AML-193 (cell line): ENCODE measurements at places on chromosomes 1 and 21.

DNA sequence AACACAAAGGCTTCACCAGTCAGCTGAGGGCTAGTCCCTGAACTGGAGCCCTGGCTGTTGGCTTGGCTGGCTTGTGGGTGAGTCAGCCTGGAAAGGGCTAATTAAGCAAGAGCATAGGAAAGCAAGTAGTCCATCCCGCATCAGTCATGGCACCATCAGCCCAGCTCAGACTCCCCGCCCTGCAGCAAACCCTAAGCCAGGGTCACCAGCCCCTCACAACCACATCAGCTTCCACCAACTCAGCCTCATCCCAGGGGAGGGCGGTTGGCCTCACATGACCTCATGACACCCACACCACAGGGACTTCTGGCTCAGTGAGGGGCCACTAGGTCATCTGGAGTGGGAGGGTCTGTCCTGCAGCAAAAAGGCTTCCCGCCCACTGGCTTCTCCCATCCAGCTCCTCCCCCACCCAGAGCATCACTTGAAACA lies 7.0 kb upstream of the SPATC1L start:
- no peak for DNase-seq

DNA sequence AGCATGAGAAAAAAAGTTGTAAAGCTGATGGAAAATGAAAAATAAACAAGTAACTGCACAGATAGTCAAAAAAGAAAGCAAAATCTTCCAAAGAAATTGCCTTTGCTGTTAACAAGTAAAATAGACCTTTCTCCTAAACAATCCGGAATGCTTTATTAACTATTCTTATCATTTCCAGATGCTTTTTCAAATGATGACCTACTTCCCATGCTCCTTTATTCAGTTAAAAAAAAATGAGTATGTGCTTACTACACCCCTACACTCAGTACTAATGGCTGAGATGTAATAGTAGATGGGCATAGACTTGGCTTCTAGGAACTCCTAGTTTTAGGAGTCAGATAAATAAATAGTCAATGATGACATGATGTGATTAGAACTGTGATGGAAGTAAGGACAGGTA lies 108.5 kb downstream of the NIBAN1 start:
- DNase-seq: no peak

DNA sequence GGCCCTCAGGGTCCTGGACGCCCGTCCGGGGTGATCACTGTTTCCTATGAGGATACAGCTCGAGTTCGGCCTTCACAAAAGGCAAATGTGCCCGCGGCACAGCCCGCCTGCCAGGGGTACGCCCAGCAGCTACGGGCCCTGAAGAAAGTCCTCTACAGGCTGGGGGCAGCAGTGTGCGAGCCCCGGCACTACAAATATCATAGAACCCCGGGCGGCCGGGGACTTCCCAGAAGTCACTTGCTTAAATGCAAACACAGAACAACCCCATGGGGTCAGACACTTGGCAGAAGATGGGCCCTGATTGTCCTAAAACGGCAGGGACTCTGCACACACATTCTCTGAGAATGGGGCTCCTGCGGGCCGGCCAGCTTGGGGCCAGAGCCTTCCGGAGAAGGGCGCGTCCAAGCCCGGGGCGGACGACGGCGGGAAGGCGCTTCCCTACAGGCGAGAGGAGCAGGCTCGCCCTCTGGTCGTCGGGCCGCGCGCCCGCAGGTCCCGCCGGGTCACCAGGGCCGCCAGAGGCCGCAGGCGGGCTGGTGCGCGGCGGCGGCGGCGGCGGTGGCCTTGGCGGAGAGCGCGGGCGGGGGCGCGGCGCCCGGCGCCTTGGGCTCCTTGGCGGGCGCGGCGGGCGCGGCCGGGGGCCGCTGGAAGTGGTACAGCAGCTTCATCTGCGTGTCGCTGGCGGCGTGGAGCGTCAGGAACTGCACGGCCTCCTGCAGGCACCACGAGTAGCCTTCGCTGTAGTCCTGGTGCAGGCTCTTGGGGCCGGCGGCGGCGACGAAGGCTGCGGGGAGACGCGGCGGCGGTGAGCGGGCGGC lies 888 bp downstream of the HES5 start:
- DNase-seq: no peak

- no peak for DNase-seq
Observed at GRCh38 chr1:4175566-4176405, 275.7 kb upstream of the C1orf174 start.

DNA sequence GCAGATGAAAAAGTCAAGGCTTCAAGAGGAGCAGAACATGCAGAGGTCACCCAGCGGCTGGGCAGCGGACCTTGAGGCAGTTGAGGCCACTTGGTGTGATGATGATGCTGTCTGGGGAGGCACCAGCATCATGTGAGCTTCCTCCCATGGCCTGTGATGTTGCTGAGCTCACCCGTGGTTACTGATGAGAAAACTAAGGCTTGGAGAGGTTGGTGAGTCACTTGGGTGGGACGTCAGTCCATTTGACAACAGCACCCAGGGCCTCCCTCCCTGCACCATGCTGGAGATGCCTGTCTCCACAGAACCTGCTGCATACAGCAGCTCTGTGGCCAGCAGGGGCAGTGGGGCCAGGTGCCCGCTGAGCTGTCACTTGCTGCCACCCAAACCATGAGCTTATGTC lies 146.8 kb downstream of the NPHP4 start:
- DNase-seq: no peak

GRCh38 chr1:145846201-145846612 lies 777 bp downstream of the NUDT17 start:
- peak; percentile 27 for DNase-seq

- DNase-seq: peak; percentile 3
Observed at GRCh38 chr1:173532237-173532636, 55.1 kb downstream of the PRDX6 start.

GRCh38 chr21:40152476-40152875 lies 285.2 kb downstream of the PCP4 start:
- DNase-seq: no peak

GRCh38 chr1:223732993-223733798 lies 20.9 kb downstream of the CAPN2 start:
- DNase-seq: no peak

- DNase-seq: no peak
Observed at GRCh38 chr1:9985001-9985400, 12.0 kb upstream of the RBP7 start.

GRCh38 chr1:159979257-159979656 lies 25.2 kb upstream of the SLAMF9 start:
- DNase-seq: no peak

DNA sequence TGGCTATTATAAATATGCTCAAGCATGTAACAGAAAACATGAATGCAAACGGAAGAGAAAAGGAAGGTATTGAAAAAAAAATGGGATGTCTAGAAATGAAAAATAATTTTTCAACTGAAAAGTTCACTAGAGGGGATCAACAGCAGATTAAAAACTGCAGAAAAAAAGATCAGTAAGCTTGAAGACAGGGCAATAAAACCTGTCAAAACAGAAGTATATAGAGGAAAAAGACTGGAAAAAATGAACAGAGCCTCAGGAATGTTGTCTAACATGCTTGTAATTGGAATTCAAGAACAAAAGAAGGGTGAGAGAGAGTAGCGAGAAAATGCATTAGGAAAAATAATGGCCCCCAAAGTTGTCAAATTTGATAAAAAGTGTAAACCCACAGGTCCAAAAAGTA lies 29.6 kb downstream of the CRYAA start:
- DNase-seq: no peak

GRCh38 chr1:38834221-38834782 lies 25.3 kb downstream of the RRAGC start:
- peak; percentile 85 for DNase-seq

DNA sequence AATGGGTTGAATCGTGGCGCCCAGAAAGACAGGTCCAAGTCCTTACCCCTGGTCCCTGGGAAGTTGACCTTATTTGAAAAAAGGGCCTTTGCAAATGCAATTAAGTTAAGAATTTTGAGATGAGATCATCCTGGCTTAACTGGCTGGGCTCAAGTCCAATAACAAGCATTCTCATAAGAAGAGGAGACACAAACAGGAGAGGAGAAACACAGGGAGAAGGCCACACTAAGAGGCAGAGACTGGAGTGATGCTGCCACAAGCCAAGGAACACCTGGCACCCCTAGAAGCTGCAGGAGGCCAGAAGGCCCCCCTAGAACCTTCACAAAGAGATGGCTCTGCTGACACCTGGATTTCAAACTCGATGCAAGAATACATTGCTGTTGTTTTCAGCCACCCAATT lies 44.6 kb downstream of the PDPN start:
- DNase-seq: no peak

GRCh38 chr1:208004851-208005250 lies 93.9 kb upstream of the CD34 start:
- DNase-seq: no peak

DNA sequence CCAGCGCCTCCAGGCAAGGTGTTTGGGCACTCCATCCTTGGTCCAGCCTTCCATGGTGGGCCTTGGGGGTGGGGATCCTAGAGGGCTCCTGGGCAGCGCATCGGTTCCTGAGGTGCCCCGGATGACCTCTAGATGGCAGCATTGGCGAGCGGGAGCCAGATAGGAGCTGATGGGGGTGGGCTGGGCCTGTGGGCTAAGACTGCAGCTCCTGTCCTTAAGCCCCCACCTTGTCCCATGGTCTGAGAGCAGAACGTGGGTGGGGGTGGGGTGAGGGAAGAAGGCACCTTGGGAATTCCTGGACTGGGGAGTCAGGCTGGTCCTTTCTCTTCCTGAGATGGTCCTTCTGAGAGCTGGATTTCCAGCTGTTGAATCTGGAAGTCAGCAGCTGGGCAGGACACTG lies 93.4 kb upstream of the CSF3R start:
- peak; percentile 19 for DNase-seq

DNA sequence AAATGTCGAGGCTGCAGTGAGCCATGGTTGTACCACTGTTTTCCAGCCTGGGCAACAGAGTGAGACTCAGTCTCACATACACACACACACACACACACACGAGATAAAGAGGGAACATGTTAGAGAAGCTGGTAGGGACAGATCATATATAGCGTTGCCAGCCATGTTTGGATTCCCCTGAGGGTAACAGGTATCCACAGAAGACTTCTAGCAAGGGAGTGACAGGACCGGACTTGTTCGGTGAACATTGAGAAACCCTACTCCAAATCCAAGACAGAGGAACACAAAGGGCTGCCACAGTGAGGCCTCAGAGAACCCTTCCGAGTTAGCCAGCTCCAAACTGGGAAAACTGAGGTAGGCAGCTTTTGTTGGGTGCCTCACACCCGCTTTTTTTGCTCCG lies 3.7 kb upstream of the SARS1 start:
- DNase-seq: no peak

GRCh38 chr1:203778789-203779188 lies 13.8 kb downstream of the LAX1 start:
- no peak for DNase-seq

GRCh38 chr1:9626201-9626608 lies 25.3 kb upstream of the PIK3CD start:
- no peak for DNase-seq

- no peak for DNase-seq
Observed at GRCh38 chr1:92502247-92502646, 15.5 kb upstream of the GFI1 start.

DNA sequence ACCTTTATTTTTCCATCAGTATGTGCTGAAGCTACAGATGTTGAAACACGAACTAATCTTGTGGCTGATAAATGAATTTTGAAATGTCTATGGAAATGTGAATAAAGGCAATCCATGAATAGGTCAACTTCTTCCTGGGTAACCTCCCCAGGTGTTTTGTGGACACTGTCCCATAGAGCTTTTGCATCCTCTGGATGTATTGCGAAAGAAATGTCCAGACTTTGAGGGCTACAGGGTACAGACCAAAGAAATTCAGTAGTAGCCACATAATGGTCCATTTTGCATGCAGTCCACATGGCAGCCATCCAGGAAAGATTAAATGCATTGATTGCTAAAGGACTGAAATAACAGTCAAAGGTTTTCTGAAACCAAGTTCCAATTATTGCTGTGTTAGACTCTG lies 21.5 kb upstream of the DARS2 start:
- DNase-seq: no peak

DNA sequence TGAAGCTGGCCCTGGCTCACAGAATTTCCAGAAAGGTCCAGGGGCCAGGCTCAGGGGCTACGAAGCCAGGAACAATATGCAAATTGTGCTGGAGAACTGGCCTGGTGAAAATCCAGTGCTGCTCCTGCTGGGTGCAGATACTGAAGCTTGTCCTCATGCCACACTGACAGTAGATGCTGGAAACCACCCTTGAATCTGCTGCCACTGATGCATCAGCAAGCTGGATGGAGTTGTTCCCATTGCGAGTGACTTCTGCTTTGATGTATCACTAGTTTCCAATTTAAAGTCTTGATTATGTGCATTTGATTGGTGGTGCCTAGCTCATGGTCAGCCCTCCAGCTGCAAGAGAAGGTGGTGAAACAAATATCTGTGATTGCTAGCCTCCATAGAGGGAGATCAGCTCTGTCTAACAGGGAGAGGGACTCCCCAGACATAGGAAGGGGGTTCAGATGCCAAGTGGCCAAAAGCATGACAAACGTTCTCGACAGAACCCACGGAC lies 11.0 kb upstream of the KIAA0040 start:
- DNase-seq: no peak

DNA sequence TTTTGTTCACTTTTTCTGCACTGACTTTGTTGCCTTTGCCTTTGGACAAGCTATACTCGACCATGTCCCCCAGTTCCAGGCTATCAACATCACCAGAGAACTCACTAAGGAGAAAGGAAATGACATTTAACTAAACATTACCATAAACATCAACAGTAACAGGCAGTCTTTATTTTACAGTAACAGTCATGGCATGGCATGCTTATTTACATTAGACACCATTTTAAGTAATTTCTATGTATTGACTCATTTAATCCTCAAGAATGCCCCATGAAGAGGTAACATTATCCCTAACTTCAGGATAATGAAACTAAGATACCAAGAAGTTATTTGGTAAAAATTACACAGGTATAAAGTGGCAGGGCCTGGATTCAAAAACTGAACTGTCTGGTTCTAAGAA lies 8.7 kb upstream of the NRAS start:
- no peak for DNase-seq

DNA sequence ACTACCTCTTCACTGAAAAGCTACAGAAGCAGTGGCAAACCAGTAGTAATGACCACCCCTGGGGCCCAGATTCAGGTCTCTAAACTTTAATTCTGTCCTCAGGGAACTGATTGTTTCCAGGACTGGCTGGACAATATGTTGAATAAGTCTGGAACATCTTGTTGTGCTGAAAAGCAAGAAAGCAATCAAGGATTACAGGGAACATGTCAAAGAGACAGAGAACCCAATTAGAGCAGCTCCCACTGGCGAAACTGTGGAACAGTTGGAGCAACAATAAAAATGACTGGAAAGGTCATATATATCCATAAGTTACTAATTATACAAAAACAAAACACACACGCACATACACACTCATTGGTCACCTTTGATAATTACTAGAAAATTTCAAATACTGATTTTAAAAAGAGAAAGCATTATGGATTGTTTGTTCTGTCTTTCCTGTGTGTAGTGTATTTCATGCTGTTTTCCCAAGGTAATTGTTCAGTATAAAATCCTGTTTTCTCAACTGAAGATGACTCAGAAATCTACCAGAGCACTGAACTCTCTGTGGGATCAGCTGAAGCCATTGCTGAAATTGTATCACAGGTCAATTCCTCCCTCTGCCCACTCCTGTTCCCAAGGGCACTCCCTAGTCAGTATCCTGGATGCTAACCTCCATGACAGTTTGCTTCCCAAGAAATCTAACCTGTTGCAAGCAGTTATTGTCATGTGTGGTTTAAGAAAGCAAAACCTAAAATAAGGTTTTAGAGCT lies 83.6 kb upstream of the RGS1 start:
- DNase-seq: no peak
